ENCODE measurements at places on chromosomes 11 and 22.
A peak's percentile ranks its signal among the peaks of the same experiment; 100 is the strongest.

GRCh38 chr11:110362971-110363509 is 66.6 kb upstream of the RDX start:
- no peak for DNase-seq

- no peak for DNase-seq
Measured at GRCh38 chr11:3879967-3880542, 24.6 kb downstream of the STIM1 start.

GRCh38 chr11:45621588-45621987 is 43.8 kb downstream of the CHST1 start:
- DNase-seq: no peak

GRCh38 chr11:3614742-3615171 is 27.0 kb downstream of the ART5 start:
- no peak for DNase-seq

DNA sequence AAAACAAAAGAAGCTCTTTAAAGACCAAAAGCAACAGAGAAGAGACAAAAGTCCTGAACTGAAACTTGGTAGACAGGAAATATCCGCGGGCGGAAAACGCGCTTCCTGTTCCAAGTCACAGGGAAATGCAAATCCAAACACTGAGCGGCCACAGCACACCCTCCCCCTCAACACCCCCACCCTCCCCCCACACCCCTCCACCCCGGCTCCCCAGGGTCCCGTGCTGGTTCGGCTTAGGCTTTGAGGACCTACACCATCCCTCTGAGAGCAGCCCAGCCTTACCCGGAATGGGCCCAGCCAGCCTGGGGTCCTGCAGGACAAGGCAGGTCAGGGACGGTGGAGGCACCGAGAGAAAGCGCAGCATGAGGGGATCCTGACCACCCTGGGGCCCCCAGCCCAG is 160.4 kb downstream of the BRD1 start:
- peak; percentile 38 for DNase-seq

GRCh38 chr11:28704801-28705200 is 596.6 kb downstream of the METTL15 start:
- DNase-seq: no peak

DNA sequence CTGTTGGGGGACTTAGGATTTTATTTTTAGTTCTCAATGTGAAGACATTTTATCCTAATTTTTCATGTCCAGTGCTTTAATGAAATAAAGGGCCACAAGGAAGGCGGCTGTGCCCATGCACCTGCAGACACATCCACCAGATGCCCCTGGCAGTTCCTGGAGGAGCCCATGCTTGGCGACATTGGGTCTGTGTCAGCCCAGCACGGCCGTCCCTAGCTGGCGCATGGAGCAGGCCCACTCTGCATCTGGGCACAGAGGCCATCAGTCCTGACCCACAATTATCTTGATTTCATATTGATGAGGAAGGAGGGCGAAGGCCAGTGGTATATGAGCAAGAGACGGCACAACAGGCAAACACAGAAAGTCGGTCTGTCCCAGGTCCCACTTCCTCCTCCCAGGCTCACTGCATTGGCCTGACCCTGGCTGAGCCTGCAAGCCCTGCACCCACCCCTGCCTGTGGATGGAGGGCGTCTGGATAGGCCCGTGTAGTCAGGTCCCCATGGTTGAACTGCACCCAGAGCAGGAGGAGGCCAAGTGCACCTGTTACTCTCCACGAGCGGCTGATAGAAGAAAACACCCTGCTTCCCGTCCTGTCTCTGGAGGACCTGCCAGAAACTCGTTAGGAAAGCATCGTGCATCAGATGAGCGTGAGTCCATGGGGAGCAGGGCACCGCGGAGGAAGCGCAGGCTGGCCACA is 296.9 kb downstream of the BRD1 start:
- DNase-seq: no peak

- no peak for DNase-seq
Measured at GRCh38 chr22:23240639-23241389, 60.5 kb downstream of the BCR start.

DNA sequence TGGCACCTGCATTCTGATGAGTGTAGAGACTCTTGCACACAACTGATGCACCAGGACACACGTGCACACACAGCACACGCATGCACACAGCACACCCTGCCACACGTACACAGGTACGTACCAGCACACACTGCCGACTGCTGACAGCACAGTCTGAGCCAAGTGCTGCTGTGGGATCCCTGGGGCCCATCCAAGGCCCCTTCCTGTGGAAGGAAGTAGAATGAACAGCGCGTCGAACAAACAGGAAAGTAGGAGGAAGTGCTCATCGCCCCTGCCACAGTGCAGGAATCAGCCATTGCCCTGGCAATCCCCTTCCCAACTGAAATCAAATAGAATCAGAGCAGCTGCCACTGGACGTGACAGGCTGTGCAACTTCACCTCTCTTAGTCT is 57.9 kb downstream of the CD82 start:
- DNase-seq: peak; percentile 46

DNA sequence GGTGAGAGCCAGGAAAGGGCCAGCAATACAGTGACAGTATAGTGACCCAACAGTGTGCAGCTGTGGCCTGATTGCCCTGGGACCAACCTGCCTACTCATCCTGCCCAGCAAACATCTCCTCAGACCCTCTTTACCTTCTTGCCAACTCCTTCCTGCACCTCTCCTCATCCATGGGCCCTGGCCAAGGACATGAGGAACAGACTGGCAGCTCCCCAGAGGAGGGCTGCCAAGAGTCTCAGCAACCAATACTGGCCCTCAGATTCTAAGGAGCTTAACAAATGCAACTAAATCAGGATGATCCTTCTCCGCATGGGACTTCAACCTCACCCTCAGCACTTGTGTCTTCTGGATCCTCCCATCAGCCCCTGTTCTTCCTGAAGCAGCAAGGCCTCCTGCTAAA is 77.0 kb downstream of the RPL27A start:
- DNase-seq: no peak

DNA sequence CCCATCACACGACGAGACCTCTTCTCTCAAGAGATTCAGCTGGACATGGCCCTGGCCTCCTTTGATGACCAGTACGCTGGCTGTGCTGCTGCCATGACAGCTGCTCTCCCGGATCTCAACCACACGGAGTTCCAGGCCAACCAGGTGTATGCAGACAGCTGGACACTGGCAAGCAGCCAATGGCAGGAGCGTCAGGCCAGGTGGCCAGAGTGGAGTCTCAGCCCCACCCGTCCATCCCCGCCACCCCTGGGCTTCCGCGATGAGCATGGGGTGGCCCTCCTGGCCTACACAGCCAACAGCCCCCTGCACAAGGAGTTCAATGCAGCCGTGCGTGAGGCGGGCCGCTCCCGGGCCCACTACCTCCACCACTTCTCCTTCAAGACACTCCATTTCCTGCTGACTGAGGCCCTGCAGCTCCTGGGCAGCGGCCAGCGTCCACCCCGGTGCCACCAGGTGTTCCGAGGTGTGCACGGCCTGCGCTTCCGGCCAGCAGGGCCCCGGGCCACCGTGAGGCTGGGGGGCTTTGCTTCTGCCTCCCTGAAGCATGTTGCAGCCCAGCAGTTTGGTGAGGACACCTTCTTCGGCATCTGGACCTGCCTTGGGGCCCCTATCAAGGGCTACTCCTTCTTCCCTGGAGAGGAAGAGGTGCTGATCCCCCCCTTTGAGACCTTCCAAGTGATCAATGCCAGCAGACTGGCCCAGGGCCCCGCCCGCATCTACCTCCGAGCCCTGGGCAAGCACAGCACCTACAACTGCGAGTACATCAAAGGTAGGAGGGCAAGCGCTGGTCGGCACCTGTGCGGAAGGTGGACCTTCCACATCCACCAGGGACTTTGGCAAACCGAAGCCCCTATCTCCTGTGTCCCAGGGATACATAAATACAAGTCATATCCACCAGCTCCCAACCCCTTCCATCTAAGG is 11.3 kb downstream of the CHRNA10 start:
- peak; percentile 40 for DNase-seq

DNA sequence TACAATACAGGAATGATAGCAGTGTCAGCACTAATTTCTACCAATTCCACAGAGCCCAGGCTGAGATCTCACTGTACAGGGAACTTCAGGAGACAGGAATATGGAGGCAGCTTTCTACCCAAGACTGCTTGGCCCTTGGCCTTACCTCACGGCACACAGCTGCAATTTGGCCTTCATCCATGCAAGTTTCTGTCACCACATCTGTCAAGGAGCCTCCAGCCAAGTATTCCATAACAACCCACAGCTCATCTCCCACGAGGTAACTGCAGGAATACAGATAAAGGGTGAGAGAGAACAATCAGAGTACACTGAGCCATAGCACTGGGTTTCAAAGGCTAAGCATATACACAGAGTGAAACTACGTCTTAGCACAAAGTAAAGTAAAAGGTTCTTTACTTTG is 39.0 kb upstream of the GDPD4 start:
- no peak for DNase-seq

- DNase-seq: no peak
Measured at GRCh38 chr11:63783925-63784592, 15.5 kb upstream of the ZFTA start.

GRCh38 chr11:27179334-27179733 is 138.7 kb downstream of the BBOX1 start:
- no peak for DNase-seq

GRCh38 chr11:6568191-6568918 is 35.1 kb downstream of the RRP8 start:
- DNase-seq: peak; percentile 67

- no peak for DNase-seq
Measured at GRCh38 chr11:57330029-57330428, 5.3 kb upstream of the TNKS1BP1 start.

DNA sequence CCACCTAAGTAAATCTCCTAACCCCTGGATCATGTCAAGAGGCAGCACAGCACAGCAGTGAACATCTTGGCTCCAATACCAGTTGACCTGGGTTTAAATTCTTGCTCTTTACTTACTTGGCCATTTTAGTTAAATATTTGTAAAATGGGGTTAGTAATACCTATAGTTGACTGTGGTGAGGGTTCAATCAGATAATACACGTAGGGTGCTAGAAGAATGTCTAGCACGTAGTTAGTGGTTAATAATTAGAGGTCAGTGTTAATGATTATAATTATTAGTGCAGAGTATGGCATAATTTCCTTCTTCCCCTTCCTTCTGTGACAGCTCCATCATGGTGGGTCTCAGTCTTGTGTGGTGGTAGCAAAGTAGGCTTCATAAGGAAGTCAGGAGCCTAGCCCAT is 520.8 kb downstream of the INSC start:
- DNase-seq: no peak

- peak; percentile 84 for DNase-seq
Measured at GRCh38 chr22:24146791-24147353, 34.4 kb upstream of the SUSD2 start.

GRCh38 chr22:50312371-50312770 is 4.9 kb upstream of the PLXNB2 start:
- no peak for DNase-seq

DNA sequence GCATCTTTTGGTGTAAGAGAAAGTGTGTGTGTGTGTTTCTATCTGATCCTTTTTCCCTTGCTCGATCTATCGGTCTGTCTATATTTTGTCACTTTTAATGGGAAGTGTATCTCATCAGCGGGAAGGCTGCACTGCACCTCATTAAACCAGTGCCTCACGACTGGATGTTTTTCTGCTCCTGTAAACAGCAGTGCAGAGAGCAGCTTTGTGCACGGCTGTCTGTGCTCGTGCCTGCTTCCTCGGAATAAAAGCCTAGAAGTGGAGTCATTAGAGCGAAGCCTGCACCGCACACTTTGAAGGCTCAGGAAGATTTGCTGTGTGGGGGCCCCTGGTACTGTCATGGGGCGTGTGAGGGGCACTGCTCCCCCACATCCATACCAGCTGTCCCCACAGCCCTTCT is 27.0 kb upstream of the PARVG start:
- no peak for DNase-seq

DNA sequence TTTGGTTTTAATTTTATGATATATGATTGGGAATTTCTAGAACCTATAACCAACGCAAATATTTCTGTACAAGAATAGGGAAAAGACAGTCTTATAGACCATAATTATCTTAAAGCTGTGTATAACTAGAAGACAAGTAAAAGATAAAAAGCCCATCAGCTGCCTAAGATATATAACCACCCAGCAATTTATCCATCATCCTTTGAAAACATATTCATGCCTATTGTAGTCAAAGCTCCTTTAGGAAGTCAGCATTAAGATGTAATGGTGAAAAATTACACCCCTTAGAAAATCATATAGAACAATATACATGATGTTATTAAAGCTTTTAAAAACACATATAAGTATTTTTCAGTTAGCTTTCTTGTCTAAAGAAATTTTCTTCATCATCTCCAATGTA is 46.4 kb downstream of the ELP4 start:
- no peak for DNase-seq

GRCh38 chr11:117946842-117947526 is 17.8 kb upstream of the TMPRSS13 start:
- peak; percentile 91 for DNase-seq

GRCh38 chr11:9362393-9362863 is 22.0 kb upstream of the IPO7 start:
- no peak for DNase-seq

DNA sequence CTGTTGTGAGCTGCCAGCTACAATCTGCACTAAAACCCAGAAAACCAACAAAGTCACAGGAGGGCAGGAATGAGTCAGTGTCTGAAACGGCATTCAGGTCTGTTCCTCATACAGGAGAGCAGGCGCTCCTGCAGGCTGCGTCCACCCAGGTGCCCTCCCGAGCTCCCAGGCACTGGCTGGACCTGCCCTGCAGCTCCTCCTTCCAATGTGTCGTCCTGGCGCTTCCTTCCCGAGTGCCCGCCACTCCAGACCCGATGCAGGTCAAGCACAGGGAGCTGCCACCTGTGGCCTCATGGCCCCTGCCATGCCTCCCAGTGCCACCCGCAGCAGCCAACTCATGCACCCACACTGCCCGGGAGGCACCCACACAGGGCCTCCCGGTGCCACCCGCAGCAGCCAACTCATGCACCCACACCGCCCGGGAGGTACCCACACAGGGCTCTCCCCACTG is 12.0 kb downstream of the BRD1 start:
- DNase-seq: no peak

- DNase-seq: no peak
Measured at GRCh38 chr11:44808053-44808753, 81.4 kb downstream of the TSPAN18 start.
